ENCODE measurements at places on chromosomes 6 and 20.

- peak; percentile 98 for DNase-seq
These were observed 207.1 kb downstream of the NFATC2 start for GRCh38 chr20:51335329-51335841.

- DNase-seq = no peak
These were observed 98.1 kb upstream of the THEMIS start for GRCh38 chr6:127998985-127999384.

GRCh38 chr6:33419580-33420490 lies at the start of gene SYNGAP1:
SYNGAP1 (plus strand) TSS chr6:33420065; CDS start chr6:33420265, 200 bp downstream.
- DNase-seq = no peak

DNA sequence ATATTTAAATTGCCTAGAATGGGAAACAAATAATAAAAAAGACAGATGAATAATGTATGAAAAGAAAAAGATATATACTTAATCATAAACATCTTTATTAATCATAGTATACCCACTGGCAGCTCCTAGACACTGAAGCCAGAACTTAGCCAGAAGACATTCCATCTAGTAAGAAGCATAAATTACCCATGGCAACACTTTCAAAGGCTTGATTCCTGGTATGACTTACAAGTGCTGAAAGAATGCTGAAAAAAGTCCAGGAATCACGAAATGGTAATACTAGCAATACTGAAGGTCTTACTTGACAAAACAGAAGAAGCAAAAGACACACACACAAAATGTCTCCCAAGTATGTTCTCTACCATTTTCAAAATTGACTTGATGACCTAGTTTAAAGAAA lies 38.0 kb downstream of the RWDD2A start:
- peak; percentile 17 for DNase-seq

DNA sequence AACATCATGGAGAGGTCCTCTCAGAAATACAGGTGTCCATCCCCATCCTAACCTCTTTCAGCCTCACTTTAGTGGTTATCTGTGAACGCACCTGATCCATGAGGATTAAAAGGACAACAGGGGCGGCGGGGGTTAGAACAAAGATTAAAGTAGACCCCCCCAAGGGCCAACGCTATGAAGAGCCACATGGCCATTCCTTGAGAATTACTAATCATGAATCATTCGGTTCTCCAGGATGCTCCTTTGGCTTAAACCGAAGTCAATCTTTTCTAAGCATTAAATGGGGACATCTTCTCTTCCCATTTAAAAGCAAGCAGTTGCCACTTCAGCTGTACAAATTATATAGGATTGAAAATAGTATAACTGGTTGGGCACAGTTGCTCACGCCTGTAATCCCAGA lies 212.4 kb downstream of the GMPR start:
- DNase-seq = peak; percentile 52

DNA sequence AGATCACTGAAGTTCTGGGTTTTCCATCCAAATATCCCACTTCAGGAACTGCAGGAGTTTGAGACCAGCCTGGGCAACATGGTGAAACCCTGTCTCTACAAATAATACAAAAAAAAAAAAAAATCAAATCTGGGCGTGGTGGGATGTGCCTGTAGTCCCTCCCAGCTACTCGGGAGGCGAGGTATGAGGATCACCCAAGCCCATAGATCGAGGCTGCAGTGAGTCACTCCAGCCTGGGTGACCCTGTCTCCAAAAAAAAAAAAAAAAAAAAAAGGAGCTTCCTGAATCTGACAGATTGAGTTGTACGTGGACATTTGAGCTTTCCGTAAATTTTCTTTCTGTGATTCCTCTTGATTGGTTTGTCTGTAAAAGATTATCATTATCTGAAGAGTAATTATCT lies 55.6 kb downstream of the TULP4 start:
- no peak for DNase-seq

- DNase-seq = peak; percentile 47
These were observed 11.4 kb upstream of the LOC128125822 start for GRCh38 chr6:63560801-63561287.

DNA sequence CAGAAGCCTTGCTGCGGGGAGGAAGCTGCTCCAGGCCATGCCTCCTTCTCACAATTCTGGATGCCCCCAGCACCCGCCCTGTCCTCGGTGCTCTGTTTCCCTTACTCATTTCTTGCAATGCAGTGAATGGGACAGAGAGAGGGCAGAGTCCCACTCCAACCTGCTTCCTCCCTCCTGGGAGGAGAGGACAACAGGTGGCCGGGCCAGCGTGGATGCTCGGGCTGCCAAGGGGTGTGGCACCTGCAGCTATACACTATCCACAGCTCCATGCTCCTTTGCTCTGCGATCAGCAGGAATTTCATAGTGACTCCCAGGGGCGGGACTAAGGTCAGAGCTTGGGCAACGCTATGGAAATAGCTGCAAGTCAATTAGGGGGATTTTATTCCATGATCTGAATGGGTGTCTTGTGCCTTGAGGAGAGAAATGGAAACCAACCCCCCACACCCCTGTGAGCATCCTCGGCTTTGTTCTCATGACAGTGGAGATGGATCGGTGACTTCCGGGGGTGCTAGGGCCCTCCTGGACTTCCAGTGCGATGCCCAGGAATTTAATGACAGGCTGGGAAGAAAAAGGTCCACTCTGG lies 192.5 kb downstream of the MYLK4 start:
- DNase-seq = no peak

DNA sequence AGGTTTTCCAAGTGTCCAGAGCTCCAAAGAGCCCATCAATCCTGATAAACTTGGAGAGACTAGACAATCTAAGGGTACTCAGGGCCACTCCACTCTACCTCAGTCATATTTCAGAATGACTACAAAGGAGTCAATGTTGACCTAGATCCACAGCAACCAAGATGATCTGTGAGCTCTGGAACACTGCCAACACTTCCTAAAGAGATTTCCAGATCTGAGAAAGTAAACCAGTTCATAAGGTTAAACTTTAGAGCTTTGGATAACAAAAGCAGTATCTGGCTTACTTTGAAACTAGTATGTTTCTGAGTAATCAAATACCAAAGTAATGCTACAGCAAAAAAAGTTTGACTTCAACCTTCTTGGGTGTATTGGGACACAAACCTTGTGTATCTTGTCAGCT lies 122.7 kb downstream of the BTBD9 start:
- DNase-seq = no peak

DNA sequence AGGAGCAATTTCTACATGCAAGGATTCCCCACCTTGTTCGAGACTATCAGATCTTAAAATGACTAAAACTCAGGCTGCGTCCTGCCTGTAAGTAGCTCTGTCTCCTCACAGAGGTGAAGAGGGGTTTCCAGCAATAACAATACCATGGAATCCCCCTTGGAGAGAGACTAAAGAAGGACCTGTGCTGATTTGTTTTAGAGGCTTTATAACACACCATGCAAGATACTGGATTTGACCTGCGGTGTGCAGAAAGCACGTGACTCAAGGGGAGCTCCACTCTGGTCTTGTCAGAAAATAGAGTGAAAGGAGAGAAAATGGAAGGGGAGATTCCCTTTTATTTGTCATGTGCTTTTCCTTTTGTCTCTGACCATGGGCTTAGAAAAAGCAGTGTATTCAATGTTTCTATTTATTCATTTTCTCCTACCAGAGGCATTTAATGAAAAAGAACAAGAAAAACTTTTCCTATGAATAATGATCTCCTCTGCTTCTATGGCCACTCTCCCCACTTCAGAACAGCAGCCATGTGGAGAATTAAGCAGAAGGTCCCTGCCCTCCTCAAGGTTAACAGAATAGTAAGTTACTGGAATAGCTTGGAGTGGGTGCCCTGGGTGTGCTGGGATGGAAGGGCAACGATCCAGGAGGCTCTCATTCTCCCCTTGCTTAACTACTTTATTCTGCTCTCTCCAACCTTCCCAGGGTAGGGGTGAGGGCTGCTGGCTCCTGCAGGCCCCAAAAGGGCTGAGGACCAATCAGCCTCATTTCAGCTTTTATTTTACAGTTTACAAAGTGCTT lies 19.2 kb upstream of the MRPS10 start:
- DNase-seq = no peak

- peak; percentile 42 for DNase-seq
These were observed 631.3 kb upstream of the IMPG1 start for GRCh38 chr6:76703786-76704185.

GRCh38 chr20:1212607-1213396 lies 9.5 kb downstream of the C20orf202 start:
- no peak for DNase-seq

DNA sequence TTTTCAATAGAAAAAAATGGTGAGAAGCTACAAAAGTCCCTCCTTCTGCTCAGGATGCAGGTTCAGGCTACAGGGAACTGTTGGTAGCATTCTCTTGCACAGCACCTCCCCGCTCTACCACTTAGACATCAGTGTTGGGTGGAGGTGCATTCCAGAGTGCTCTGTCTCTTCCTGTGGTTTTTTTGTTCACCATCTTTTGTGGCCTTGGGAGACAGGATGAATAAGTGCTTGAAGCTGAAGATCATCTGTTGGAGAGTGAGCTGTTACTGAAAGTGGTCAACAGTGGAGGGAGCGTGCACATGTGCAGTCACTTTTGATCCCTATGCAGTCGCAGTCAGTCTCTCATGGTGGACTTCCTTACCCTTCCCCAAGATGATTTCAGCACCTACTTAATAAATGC lies 16.6 kb upstream of the BTBD3 start:
- DNase-seq = peak; percentile 72

GRCh38 chr6:155248008-155249001 lies 15.5 kb upstream of the CLDN20 start:
- no peak for DNase-seq

GRCh38 chr20:21235484-21236445 lies 67.4 kb upstream of the XRN2 start:
- DNase-seq = peak; percentile 13

DNA sequence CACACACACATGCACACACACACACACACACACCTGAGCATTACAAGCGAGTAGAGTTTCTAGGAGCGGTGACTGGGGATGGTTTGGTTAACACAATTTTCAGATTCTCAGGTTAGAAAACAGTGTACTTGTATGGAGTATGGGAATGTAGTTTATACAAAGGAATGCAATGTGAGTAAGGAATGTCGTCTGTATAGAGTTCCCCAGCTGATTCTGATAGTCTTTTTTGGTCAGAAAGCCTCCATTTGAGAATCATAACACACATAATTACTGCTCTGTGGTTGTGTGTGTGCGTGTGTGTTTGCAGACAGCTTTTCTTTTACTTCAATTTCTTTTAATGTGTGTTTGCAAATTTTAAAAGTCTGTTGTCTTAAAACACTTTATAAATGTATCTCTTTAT lies 93.2 kb downstream of the MYO6 start:
- DNase-seq = no peak

- no peak for DNase-seq
These were observed 317.5 kb downstream of the CD83 start for GRCh38 chr6:14434916-14435690.
